D721Med (cell line): ENCODE measurements at places on chromosomes 4 and X.

DNA sequence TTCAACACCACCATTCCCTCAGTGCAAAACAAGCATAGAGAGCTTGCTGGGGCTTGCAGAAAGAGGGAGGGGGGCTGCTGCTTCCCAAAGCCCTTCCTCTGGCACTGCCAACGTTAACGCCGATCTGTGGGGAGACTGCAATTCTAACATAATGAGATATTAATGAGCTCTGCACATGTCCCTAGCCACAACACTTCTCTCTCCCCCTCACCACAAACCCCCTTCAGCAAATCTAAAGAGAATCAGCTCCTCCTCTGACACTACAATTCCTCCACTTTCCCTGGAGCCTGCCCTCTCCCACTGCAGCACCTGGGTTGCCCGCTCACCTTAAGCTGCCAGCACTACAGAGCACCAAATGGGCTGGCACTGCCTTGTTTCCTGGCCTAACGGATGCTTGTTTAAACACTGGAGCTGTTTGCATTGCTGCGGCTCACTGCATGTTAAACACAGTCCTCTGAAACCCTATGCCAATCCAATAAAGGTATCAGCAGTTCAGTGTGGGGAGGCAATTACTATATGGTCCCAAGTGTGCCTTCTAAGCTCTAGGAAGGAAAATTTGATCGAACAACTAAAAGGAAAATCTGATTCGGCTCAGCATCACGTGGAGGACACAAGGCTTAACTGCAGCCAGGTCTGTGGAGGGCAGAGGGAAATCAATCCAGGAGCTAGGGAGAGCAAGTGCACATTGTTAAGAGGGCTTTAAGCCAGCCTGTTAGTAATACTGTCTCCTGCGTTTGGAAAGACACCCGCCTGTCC, 232.4 kb downstream of the MAML3 start:
- DNase-seq = no peak

GRCh38 chr4:187550256-187550950, 445.2 kb upstream of the ZFP42 start:
- no peak for DNase-seq

DNA sequence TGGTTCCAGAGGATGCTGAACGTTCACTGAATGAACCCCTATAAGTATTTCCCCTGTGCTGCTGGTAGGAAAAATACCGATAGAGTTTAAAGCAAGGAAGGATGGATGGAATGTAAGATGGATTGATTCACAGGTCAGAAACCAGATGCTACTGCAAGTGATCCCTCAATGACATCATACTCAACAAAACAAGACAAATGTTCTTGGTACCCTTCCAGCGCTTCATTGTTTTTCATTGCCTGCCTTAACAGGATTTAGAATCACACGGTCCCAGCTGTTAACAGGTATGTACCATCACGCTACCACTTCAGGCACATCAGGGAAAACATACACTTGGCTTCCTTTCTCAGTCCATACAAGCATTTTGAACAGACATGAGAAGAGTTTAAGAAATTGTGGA, 118.1 kb upstream of the TLR3 start:
- DNase-seq = no peak

DNA sequence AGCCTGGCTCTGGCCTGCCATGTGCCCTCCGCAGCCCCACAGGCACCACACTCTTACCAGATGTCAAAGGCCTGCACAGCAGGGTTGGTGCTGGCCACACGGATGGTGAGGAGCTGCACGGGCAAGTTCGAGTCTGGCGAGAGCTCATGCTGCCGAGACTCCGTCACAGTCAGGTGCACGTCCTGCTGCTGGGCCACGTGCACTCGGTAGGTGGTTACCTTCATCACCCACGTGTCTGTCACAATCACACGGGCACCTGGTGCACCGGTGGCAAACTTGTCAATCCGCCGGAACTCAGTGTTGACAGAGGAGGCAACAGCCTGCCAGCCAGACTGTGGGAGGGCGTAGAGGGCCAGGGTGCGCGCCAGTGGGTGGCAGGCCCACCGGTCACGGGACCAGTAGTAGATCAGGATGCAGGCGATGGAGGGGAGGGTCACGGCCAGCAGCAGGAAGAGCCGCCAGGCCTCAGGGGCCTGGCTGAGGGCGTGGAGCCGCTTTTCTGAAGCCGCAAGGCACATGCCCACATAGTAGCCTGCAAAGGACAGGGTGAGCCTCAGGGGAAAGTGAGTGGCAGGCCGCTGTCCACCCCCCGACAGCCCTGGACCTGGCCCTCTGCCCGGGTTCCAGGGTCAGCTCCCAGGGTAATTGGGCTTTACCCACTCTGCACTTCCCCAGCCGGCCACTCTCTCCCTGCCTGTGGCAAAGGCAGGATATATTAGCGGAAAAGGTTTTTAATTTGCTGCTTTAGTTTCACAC, 2.9 kb downstream of the TMEM129 start:
- no peak for DNase-seq

DNA sequence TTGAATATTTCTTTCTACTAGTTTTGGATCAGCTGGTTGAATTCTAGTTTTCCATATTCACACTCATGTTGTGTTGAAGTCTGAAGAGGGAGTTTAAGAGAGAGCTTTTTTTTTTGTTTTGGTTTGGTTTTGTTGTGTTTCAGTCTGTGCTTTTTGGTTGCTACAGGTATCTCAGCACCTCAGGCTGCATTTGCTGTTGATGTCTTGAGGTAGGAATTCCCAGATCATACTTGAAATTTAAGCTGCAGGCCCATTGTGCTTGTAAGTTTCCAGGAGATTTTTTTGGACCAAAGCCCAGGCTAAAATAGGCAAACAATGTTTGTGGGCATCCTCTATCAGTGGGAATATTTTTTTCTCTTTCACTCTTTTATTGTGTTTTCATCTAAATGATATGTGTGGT, 190.2 kb upstream of the AGA start:
- DNase-seq = no peak

DNA sequence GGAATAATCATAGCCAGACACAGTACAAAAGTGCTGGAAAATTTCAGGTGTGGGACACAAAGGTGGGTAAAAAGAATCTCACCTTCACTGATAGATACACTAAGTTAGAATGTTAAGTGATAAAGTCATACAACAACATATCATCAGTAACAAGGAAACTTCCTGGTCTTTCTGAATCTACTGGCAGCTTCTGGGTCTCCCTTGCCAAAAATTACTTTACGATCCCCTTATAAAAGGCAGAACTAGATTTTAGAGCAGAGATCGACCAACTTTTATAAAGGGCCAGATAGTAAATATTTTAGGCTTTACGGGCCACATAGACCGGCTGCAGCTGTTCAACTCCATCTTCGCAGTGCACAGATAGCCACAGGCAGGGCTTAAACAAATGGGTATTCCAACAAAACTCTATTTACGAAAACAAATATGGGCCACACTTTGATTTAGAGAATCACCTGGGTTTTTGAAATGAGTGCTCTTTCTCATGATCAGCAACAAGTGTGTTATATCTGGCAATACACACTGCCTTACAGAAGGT, 159.9 kb downstream of the AASDH start:
- DNase-seq = no peak

DNA sequence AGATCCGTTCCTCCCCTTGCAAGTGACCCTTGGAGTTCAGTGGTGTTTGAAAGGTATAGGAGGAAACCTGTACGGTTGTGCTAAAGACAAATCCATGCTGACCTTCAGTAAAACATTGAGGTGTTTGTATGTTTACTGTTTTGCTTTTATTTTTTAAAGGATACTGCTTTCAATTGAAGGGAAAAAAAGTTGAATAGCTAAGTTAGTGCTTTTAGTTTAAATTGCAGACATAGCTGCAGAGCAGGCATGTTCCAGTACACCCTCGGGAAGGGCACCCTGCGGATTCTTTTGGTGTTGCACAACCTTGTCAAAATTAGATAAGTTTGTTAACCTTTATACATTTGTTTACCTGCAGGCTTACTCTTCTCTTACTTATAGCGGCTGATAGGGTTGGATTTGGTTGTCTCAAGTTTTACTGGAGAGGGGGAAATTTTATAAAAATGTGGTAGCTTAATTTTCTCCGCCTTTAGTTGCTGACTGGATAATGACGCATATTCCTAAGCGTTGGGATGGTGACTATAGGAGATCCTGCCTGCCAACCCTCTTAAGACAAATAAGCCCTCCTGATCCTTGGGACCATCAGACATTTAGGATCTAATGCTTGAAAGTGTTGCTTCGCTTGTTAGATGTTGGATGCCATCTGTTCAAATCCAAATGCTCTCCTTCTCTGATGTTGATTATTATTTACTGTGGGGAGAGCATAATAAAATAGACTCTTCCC, 2.0 kb downstream of the RAPGEF2 start:
- no peak for DNase-seq

- DNase-seq = no peak
These were observed 8.8 kb upstream of the FAM9C start for GRCh38 chrX:13053171-13053570.

GRCh38 chr4:157141976-157142375, 66.0 kb downstream of the GLRB start:
- no peak for DNase-seq

GRCh38 chr4:151882072-151882803, 121.4 kb upstream of the GATB start:
- DNase-seq = no peak
